ENCODE measurements at places on chromosomes 6 and 20.

GRCh38 chr6:130929036-130929678 lies 102.0 kb downstream of the SMLR1 start:
- no peak for DNase-seq

DNA sequence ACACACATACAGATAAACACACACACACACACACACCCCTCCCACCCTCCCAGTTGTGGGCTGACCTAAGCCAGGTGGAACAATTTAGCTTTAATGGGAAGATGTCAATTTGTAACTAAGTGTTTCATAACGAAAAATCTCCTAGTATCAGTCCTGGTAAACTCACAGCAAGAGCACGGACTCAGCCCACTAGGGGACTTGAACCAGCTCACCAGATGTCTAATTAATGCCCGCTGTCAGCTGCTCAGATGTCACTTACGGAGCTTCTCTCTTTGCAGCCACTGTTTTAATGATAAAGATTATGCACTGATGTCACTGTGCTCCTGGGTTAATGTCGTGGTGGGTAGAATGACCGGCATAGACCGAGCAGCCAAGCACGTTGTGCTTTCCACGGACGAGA lies 116.6 kb upstream of the INSM1 start:
- no peak for DNase-seq

- no peak for DNase-seq
Measured at GRCh38 chr6:21005816-21006570, 471.7 kb downstream of the CDKAL1 start.

GRCh38 chr6:16173167-16173940 lies 44.5 kb downstream of the MYLIP start:
- no peak for DNase-seq

DNA sequence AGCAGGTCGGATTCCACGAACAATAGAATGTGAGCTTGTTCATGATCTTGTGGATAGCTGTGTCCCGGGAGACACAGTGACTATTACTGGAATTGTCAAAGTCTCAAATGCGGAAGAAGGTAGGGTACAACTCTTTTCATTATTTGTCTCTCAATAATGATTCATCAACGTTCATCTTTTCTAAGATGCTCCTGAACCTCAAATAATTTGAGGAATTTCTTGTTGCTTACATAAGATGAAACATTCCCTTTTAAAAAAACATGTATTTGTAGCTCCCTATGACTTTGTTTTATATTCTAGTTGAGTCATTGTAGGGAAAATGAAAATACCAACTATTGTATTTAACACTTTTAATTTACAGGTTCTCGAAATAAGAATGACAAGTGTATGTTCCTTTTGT lies 17.0 kb downstream of the MCM8 start:
- DNase-seq = no peak
